ENCODE measurements at places on chromosomes 3 and 15. TPM values are rescaled to one million over a fixed set of nuclear protein-coding genes. Genes with fewer than 3 reads are reported as not detected.

Gene CMTM8
- total RNA-seq, result 2.7 TPM

Gene CLEC3B
- not detected for total RNA-seq

Gene MUC4
- total RNA-seq, result 0.12 TPM

Gene TRAK1
- total RNA-seq, result 59.8 TPM

Gene HESX1
- 1.0 TPM for total RNA-seq

Gene PARP3
- total RNA-seq, result 12.8 TPM

Gene WDR73
- 15.6 TPM for total RNA-seq

Gene IMPG2
- total RNA-seq, result 0.99 TPM

Gene ZPLD1
- 0.10 TPM for total RNA-seq

Gene SCAMP5
- total RNA-seq, result 27.2 TPM

Gene ZIC1
- total RNA-seq, result 0.06 TPM

Gene GUCA1C
- total RNA-seq, result not detected

Gene WDR93
- not detected for total RNA-seq

Gene C3orf85
- not detected for total RNA-seq

Gene RTF1
- 27.4 TPM for total RNA-seq

Gene POLQ
- 1.6 TPM for total RNA-seq

Gene SKOR1
- 0.19 TPM for total RNA-seq

Gene CCR8
- not detected for total RNA-seq

Gene DTX3L
- total RNA-seq, result 48.7 TPM

Gene ZNF770
- 19.2 TPM for total RNA-seq

Gene GOLGA6D
- total RNA-seq, result not detected

Gene PTH1R
- not detected for total RNA-seq

Gene OXNAD1
- 6.8 TPM for total RNA-seq

Gene IL20RB
- total RNA-seq, result 1.6 TPM

Gene FBXO40
- total RNA-seq, result not detected
